ENCODE measurements at places on chromosomes 6 and 20. TPM values are rescaled to one million over a fixed set of nuclear protein-coding genes. Genes with fewer than 3 reads are reported as not detected.

The UBD gene
- not detected for total RNA-seq

The RRAGD gene
- 29.7 TPM for total RNA-seq

The HEY2 gene
- total RNA-seq: 17.7 TPM

The CALHM6 gene
- 0.93 TPM for total RNA-seq

DNA sequence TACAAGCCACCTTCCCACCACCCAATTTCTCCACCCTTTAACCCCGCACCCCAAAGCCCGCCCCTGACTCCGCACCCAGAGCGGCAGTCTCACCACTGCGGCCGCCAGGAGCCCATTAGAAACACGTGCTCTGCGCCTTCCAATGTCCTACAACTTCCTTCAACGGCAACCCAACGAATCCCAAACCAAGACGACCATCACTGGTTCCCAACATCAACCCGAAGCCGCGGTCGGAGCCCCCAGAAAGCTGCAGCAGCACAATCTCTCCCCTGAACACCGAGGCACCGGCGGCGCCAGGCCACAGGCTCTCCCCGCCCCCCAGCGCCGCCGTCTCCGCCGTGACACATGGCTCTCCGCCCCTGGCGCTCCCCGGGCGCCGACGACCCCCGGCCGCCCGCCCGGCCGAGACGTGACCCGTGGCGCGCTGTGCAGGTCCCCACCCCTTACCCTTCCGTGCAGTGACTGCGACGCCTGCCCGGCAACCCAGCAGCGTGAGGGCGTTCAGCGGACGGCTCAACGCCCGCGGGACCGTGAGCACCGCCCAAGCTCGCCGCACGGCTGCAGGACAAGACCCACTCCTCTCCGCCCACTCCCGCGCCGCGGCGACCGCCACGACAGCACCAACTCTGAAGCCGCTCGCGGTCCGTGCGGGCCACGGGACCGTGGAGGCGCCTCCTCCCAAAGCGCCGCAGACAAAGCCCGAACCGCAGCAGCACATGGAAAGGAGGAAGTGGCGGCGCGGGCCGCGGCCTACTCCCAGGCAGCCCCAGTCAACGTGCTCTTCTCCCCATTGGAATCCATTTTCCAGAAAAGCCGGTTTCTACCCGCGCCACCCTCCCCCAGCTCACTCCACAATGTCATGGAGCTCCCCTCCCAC lies 551 bp downstream of the SYNCRIP start:
- H3K4me1 ChIP-seq: peaks cover 6% of the 10 kb centered on the region
- peaks cover 10% of the 10 kb centered on the region for H3K36me3 ChIP-seq
- no peaks in the 10 kb centered on the region for H3K27me3 ChIP-seq
- H3K27ac ChIP-seq: peak overlapping the region; percentile 99
- H3K4me3 ChIP-seq: peak overlapping the region; percentile 96

- no peak overlapping the region for H3K27ac ChIP-seq
- H3K36me3 ChIP-seq: no peaks in the 10 kb centered on the region
- H3K27me3 ChIP-seq: no peaks in the 10 kb centered on the region
- peak; percentile 47 for DNase-seq
Measured at GRCh38 chr20:17024513-17025119, 202.2 kb upstream of the PCSK2 start.

GRCh38 chr6:106918115-106918514 lies 56.4 kb downstream of the CD24 start:
- DNase-seq: no peak
- no peaks in the 10 kb centered on the region for H3K4me1 ChIP-seq
- no peaks in the 10 kb centered on the region for H3K27me3 ChIP-seq
- no peaks in the 10 kb centered on the region for H3K36me3 ChIP-seq
- no peak overlapping the region for H3K4me3 ChIP-seq
- H3K27ac ChIP-seq: no peak overlapping the region

DNA sequence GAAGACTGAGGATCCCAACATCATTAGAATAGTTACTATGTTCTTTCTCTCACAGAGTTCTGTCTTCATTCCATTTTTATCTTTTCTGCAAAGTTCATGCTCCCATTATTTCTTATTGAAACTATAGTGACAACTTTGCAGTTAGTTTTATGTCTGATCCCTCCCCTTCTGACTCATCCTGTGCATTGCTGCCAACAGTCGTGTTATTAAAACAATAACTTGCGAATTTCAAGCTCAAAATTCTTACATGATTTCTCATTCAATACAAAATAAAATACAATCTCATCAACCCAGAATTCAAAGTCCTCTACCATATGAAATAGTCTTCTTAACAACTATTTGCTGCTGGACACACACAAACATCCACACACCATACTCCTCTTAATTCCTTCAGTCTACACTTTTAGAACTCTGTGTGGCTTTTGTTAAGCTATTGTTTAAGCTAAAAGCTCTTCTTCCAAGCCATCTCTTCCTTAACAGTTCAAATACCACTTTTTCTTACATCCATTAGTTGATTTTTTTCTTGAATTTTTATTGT lies 261.4 kb upstream of the IRAK1BP1 start:
- H3K36me3 ChIP-seq: no peaks in the 10 kb centered on the region
- no peak for DNase-seq
- no peak overlapping the region for H3K27ac ChIP-seq
- no peak overlapping the region for H3K4me3 ChIP-seq
- H3K4me1 ChIP-seq: no peaks in the 10 kb centered on the region
- no peaks in the 10 kb centered on the region for H3K27me3 ChIP-seq

Data from H1 (cell line).